CD4-positive, CD25-positive, alpha-beta regulatory T cell (primary cell): ENCODE measurements at places on chromosomes 3 and 15. TPM values are rescaled to one million over a fixed set of nuclear protein-coding genes. Genes with fewer than 3 reads are reported as not detected.

GRCh38 chr3:30034246-30034991 is 572.0 kb upstream of the TGFBR2 start:
- peaks cover 2% of the 10 kb centered on the region for H3K27me3 ChIP-seq
- no peaks in the 10 kb centered on the region for H3K36me3 ChIP-seq
- H3K27ac ChIP-seq: no peak overlapping the region
- no peak for DNase-seq
- no peaks in the 10 kb centered on the region for H3K4me1 ChIP-seq

The RARB gene
- not detected for total RNA-seq

DNA sequence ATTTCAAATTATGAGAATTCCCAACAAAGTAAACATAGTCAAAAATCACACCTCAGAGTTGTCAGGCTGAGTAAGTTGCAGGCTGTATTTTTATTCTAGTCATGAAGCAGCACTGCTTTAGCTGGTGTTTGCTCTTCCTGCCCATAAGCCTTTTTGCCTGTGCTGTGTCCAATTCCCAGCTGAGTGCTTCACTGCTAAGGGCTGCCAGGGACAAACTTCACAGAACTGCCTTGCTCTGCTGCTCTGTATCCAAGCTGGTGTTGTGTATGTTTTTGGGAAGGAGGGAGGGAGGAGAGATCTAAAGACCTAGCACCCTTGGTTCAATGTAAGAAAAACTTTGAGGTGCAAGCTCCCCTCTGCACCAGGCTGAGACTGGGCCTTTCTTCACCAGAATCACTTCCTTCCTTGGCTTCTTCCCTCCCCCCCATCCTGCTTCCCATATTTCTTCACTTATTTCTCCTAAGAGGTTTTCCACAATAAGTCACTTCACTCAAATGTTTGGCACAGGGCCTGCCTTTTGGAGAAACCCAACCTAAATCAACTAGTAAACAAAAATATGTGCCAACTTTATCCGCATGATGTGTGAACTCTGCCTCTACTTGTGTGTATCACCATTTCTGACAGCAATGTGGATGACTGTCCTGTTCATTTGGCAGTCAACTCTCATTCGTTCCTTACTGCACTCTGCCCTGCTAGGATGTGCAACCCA is 156.1 kb downstream of the TBL1XR1 start:
- no peaks in the 10 kb centered on the region for H3K27me3 ChIP-seq
- H3K27ac ChIP-seq: peak overlapping the region; percentile 5
- H3K4me3 ChIP-seq: peak overlapping the region; percentile 73
- no peak for DNase-seq

DNA sequence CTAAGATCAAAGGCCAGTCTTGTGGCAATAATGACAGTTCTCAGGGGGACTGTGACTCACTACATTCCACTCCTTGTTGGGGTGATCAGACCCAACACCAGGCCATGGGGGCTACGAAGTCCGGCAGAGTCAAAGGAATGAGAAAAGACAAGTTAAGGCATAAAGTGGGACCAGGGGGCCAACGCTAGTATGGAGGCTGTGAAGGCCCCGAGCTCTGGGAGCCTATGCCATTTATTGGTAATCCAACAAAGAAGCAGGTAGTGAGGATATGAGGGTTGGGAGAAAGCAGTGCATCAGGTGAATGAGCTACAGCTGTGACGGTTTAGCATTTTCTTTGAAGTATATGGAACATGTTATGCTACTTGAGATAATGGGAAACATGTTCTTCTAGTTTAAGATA is 104.4 kb upstream of the C2CD4B start:
- H3K27me3 ChIP-seq: no peaks in the 10 kb centered on the region
- H3K36me3 ChIP-seq: no peaks in the 10 kb centered on the region
- H3K4me3 ChIP-seq: no peak overlapping the region
- DNase-seq: no peak
- no peaks in the 10 kb centered on the region for H3K4me1 ChIP-seq
